ENCODE measurements at places on chromosomes 5 and 9.

DNA sequence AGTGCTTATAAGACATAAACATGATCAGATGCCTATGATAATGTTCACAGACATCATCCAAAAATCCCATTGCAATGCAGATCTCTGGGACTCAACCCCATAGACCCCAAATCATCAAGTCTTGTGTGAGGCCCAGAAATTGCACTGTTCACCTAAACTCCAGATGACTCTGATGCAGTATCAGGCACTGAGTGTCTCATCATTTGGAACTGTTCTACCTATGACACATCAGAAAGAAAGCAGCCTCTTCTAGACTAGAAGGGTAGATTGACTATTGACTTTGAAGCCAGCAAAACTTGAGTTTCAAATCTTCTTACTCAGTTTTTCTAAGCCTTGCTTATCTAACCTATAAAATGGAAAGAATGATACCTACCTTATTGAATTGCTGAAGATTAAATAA, 58.7 kb upstream of the PAPPA start:
- no peak for DNase-seq

GRCh38 chr9:110101531-110102161, 106.3 kb downstream of the C9orf152 start:
- no peak for DNase-seq

GRCh38 chr9:136194540-136194939, 10.4 kb downstream of the LHX3 start:
- no peak for DNase-seq

- no peak for DNase-seq
These were observed 1.3 kb upstream of the FST start for GRCh38 chr5:53479045-53479589.

DNA sequence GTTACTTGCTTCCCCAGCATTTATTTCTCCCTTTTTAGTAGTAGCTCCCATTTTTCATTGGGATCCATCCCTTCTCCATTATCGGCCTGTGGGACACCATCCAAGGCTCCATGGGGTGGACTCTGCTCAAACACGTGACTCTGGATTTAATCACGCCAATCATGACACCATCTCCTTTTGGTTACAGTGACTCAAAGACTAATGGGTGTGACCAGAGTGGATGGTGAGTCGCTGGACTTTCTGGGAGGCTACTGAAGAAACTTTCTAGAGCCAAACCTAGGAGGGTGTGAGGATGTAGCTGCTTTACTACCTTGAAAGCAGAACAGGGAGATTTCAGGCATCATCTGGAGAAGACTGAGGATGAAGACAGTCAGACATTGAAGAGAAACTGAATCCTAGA, 93.1 kb downstream of the PJA2 start:
- DNase-seq: no peak

DNA sequence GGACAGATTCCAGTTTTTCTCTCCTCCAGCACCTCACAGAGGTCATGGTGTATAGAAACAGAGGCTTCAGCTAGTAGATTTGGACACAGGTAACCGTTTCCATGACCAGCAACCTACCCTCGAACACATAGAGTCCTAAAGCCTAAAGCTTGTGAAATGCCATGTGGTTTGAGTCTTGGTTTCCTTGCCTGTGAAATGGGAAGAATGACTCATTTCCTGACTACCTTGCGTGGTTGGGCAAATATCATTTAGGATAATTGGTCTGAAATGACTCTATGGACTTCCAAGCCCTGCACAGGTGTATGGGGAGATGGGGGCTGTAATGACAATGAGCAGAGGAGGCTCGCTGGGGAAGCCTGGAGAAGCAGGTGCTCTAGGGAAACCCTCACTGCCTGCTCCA, 134.6 kb downstream of the TTLL11 start:
- peak; percentile 48 for DNase-seq

- DNase-seq: peak; percentile 88
These were observed 14.0 kb downstream of the IL33 start for GRCh38 chr9:6229619-6230018.

DNA sequence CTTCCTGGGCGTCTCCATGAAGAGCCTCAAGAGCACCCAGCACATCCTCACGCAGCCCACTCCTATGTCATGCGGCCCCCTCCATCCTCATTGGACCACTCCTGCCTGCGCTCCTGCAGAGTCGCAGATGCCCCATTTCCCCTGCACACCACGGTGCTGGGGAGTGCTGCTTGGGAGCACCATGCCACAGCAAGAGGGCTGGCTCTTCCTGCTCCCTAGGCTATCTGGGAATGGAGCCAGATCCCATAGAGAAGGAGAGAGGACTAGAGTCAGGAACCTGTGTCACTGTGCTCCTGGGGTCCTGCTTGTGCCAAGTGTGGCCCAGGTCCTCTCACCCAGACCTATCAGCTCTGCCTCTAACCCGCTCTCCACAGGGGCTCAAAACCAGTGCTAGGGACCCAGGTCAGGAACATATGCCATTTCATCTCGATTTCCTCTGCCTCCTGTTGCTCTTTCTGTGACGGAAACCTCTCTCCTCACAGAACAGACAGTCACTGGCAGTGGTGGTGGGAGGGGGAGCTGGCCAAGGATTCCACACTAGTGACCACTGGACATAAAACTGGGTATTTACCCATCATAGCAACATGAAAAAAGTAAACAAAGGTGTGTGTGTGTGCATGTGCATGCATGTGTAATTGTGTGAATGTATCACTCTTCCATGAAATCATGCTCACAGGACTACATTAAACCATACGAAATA, 178.4 kb downstream of the TTLL11 start:
- DNase-seq: peak; percentile 41

GRCh38 chr9:73152953-73153352, 1.3 kb downstream of the ANXA1 start:
- DNase-seq: no peak

DNA sequence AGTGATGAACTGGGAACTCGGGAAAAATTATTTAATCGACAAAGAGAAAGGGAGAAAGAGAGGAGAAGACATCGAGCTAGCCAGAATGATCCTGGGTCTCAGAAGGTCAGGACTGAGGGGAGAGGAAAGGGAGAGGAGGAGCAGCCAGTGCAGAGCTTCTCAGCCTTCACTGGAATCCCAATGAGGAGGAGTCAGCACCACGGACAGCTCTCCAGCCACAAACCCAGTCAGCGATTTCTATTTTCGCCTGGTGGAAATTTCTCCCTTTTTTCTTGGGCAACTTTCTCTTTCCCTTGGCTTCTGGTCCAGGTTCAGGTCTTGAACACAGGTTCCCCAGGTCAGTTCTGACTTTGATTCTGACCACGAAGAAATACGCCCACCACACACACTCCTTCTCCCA, 1.6 kb upstream of the BRINP1 start:
- no peak for DNase-seq

GRCh38 chr5:111173476-111173875, 50.7 kb upstream of the CAMK4 start:
- no peak for DNase-seq

DNA sequence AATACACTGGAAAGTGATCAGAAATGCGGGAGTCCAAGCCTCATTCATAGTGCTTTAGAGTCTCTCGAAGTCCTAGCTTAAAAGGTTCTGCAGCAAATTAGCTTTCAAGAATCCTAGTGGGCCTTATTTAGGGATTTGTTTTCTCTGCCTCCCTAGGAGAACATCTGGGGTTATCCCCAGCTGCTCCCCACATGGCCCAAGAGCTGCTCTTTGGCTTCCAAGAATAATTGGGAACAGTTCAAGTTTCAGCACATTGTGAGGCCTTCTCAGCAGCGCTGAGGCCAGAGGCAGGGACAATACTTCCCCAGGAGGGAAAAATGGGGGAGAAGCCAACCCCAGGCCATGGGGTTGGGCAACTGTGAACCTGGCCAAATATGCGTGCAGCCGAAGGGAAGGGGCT, 108.7 kb downstream of the LIFR start:
- no peak for DNase-seq

DNA sequence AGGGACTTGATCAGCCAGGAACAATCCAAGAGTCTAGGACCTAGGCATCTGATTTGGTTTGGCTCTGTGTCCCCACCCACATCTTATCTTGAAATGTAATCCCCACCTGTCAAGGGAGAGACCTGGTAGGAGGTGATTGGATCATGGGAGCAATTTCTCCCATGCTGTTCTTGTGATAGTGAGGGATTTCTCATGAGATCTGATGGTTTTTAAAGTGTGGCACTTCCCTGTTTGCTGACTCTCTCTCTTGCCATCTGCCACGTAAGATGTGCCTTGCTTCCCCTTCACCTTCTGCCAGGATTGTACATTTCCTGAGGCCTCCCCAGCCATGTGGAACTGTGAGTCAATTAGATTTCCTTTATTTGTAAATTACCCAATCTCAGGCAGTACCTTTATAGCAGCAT, 201.7 kb upstream of the ACTBL2 start:
- DNase-seq: no peak

GRCh38 chr5:5304361-5305020, 118.0 kb upstream of the ICE1 start:
- no peak for DNase-seq

- DNase-seq: no peak
These were observed 136.6 kb upstream of the TNC start for GRCh38 chr9:115254287-115255180.

- DNase-seq: no peak
These were observed 135.1 kb upstream of the EFNA5 start for GRCh38 chr5:107805824-107806223.

DNA sequence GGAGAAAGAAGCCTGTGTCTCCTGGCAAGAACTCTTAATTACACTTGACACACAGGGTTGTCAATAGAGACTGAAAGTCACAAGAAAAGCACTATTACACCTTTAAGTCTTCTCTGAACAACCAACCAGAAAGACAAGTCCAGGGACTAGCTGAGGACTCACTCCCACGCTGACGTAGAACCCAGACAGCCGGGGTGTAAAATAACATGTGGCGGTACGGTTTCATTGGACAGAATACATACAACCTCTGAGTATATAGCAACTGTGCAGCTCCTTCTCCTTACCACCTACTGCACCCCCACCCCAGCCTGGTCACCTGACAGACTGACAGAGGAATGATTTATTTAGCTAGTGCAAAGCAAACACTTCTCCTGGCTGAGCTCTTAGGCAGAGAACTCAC, 103.4 kb upstream of the RASEF start:
- DNase-seq: no peak

DNA sequence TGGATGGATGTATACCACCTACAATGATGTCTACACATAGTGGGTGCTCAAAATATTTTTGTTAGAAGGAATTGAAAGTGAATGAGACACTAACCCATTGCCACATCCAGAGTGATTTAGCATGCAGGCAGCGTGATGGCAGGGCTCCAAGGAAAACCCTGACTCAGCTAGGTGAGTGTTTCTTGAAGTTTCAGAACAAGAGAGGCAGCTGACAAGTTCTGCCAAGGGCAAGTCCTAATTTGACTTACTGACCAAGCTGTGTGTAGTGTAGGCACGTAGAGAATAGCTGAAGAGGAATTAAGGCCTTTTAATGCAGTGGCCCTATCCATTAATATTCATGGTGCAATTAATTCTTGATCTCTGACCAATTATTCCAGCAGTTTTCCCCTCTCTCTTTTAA, 107.8 kb upstream of the ATP10B start:
- DNase-seq: no peak

GRCh38 chr9:34456151-34456550, 2.2 kb downstream of the FAM219A start:
- no peak for DNase-seq

DNA sequence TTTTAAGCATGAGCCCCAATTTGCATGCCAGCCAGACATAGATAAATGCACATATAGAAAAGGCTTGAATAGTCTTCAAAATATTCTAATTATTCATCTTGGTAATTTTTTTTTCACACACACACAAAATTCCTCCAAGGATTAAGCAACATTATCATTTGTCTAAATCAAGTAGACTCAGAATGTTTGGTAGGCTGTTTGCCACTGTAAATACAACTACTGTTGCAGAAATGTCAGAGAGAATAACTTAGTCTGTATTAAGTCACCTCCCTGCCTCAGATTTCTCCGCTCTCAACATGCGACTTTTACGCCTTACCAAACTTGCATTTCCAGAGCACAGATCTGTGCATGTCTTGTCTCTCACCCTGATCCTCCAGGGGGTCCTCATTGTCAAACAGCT, 265.6 kb upstream of the C9orf72 start:
- DNase-seq: no peak

DNA sequence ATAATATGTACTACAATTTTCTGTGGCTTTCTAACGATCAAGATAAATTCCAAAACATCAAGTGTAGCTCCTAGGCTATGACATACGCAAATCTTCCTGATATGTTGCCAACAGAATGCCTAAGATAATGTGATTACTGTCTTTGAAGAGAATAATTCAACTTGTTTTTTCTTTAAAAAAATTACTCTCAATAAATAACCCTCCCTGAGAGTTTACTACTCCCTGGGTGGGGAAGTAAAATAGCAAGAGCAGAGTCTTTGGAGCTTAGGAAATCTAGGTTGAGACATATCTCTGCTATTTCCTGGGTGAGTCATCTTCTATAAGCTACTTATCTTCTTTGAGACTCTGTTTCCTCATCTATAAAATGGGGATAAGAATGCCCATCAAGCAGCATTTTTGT, 201.2 kb downstream of the ACTL7B start:
- no peak for DNase-seq

DNA sequence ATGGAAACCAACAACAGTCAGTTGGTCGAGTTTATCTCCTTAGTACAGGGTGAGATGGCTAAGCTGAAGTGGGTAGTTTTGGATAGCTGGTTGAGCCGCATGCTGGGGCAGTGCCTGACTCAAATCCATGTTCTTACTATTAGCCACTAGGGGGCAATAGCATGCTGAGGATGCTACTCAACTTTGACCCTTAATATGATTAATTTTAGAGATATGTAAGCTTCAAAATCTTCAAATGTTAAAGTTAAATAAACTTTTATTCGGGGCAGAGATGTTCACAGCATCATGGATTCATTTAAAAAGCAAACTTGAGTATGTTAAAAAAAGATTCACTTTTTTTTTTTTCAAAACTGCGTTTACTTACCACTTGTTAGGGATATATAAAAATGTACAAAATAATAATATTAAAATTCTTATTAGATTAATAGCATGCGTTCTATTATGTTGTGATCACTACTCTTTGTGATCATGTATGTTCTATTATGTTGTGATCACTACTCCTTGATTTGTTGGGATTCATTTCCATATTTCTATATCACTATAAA, 57.0 kb downstream of the C9orf153 start:
- DNase-seq: peak; percentile 51

DNA sequence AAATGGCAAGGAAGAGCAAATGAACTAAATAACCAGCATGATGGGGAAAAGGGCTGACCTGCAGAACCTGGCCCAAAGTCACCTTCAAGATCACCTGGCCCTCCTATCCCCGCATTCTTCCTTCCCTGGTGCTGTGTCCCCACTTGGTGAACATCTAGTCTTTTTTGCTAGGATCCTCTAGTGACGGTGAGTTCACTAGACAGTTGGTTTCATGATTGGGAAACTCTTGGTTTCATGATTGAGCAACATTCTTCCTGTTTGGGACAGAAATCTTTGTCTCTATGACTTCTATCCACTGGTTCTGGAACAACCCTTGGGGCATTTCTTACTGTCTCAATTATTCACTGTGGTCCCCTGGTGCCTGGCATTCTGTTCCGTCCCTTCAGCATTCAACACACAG, 50.2 kb upstream of the DAB2IP start:
- no peak for DNase-seq
